ENCODE measurements at places on chromosomes 11 and 22. TPM values are rescaled to one million over a fixed set of nuclear protein-coding genes. Genes with fewer than 3 reads are reported as not detected.
A peak's percentile ranks its signal among the peaks of the same experiment; 100 is the strongest.

The ZNRF3 gene
- 12.9 TPM for total RNA-seq

The DKK3 gene
- 191 TPM for total RNA-seq

The TRIM29 gene
- 1.3 TPM for total RNA-seq

The NPAS4 gene
- 1.2 TPM for total RNA-seq

The OR52E8 gene
- not detected for total RNA-seq

The CARD16 gene
- not detected for total RNA-seq

The C11orf86 gene
- not detected for total RNA-seq

The NAV2 gene
- 57.0 TPM for total RNA-seq

The GDPD4 gene
- total RNA-seq, result not detected

The TMEM258 gene
- 48.2 TPM for total RNA-seq

The IGLL1 gene
- not detected for total RNA-seq

The PNPLA5 gene
- total RNA-seq, result not detected

The OVCH2 gene
- total RNA-seq, result not detected

- no peak overlapping the region for H3K4me3 ChIP-seq
- H3K27ac ChIP-seq, result no peak overlapping the region
- DNase-seq, result no peak
- H3K27me3 ChIP-seq, result no peaks in the 10 kb centered on the region
- peaks cover 11% of the 10 kb centered on the region for H3K4me1 ChIP-seq
- no peaks in the 10 kb centered on the region for H3K36me3 ChIP-seq
Measured at GRCh38 chr11:106400949-106401570, 323.6 kb downstream of the AASDHPPT start.

- DNase-seq, result no peak
- no peak overlapping the region for H3K4me3 ChIP-seq
- no peak overlapping the region for H3K27ac ChIP-seq
- H3K4me1 ChIP-seq, result peaks cover 4% of the 10 kb centered on the region
- H3K36me3 ChIP-seq, result peaks cover 5% of the 10 kb centered on the region
Measured at GRCh38 chr22:26568207-26568706, 21.7 kb downstream of the TPST2 start.

GRCh38 chr22:19803736-19804267 lies 43.2 kb downstream of the TBX1 start:
- DNase-seq, result no peak
- H3K36me3 ChIP-seq, result peaks cover 42% of the 10 kb centered on the region
- no peaks in the 10 kb centered on the region for H3K4me1 ChIP-seq
- no peak overlapping the region for H3K27ac ChIP-seq
- no peak overlapping the region for H3K4me3 ChIP-seq

DNA sequence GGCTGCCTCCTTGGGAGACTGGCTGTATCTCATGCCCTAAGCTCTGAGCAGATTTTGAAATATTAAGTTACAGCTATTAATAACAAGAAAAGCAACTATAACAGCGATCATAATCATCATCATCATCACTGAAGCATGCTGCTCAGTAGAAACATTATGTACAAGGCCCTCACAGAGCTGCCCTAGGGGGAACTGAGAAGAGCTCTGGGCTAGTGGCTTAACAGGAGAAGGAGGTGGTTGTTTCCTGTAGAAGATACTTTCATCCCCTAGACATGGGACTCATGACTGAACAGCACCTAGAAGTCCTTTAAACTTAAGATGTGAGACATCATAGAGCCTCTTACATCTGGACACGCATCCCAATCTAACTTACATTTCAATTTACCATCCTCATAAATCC lies 332.8 kb upstream of the PLET1 start:
- peaks cover 34% of the 10 kb centered on the region for H3K4me1 ChIP-seq
- no peaks in the 10 kb centered on the region for H3K27me3 ChIP-seq
- no peak overlapping the region for H3K4me3 ChIP-seq
- DNase-seq, result no peak
- no peaks in the 10 kb centered on the region for H3K36me3 ChIP-seq

DNA sequence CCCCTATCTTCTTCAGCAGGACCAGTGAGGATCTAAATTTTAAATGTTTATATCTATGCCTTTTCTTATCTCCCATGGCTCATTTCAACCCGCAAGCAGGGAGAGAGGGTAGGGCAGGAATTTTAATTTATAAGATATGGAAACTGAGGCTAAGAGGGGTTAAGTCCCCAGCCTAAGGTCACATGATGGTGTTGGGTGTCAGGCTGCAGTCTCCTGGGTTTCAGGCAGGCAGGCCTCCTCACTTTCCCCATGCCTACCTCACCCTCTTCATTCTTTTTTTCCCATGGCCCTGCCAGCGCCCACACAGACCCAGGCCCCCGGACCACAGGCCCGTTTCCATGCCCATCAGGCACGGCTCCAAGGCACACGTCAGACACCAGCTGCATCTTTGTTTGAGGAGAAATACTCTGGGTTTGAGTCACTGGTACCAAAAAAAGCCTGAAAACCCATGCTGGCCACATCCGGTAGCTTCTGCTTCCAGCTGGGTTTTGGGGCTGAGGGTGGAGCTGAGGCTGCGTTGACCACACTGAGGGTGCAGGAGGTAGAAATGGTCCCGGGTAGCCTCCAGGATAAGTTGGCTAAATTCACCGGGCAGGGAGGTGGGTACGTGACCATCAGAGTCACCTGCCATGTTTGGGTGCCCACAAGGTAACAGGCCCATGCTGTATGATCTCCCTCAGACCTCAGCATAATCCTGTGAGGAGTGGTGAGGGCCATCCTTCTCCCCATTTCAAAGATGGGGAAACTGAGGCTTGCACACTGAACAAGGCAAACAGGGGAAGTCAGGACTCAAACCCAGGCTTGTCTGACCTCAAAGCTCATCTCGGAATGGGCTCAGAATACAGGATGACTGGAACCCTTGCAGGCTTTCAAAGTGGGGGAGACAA lies 7.5 kb downstream of the CRYBB1 start:
- no peak overlapping the region for H3K27ac ChIP-seq
- no peak for DNase-seq
- H3K27me3 ChIP-seq, result no peaks in the 10 kb centered on the region
- H3K4me3 ChIP-seq, result no peak overlapping the region
- no peaks in the 10 kb centered on the region for H3K36me3 ChIP-seq

GRCh38 chr11:821512-822371 lies 3.0 kb downstream of the PNPLA2 start:
- peak overlapping the region; percentile 77 for H3K4me3 ChIP-seq
- peaks cover 46% of the 10 kb centered on the region for H3K4me1 ChIP-seq
- H3K27me3 ChIP-seq, result peaks cover 13% of the 10 kb centered on the region
- H3K27ac ChIP-seq, result peak overlapping the region; percentile 92
- H3K36me3 ChIP-seq, result peaks cover 46% of the 10 kb centered on the region
- DNase-seq, result no peak

DNA sequence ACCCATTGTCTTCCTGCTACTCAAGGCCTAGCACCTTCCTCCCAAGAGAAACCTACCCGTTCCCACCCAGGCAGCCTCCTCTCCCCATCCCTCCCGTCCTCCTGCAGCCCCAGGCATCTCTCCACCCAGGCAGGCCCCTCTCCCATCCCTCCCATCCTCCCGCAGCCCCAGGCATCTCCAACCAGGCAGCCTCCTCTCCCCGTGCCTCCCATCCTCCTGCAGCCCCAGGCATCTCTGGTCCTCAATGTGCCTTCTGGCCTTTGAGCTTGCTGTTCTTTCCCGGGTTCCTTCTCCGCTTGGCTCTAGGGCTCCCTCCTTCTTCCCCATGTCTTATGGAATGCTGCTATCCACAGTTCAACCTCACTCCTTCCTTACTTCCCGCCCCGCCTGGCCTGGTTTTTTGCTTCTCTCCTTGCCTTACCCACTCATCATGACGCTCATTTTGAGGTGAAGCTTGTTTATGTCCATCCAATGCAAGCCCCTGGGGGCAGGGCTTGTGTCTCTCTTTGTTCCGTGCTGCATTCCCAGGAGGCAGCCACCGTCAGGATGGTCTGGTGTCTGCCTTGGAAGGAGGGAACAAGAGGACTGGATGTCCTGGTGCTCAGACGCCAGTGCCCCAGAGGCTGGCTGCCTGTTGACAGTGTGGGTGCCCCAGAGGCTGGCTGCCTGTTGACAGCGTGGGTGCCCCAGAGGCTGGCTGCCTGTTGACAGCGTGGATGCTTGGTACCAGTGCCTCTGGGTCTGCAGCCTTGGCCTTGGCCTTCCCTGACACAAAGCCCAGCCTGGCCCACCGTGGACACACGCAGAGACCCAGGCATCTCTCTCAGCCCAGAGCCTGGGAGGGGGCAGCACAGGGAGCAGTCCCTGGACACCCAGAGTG lies 815.7 kb downstream of the BRD1 start:
- DNase-seq, result peak; percentile 72
- no peak overlapping the region for H3K4me3 ChIP-seq
- H3K27ac ChIP-seq, result no peak overlapping the region
- H3K4me1 ChIP-seq, result peaks cover 17% of the 10 kb centered on the region
- no peaks in the 10 kb centered on the region for H3K27me3 ChIP-seq
- no peaks in the 10 kb centered on the region for H3K36me3 ChIP-seq

DNA sequence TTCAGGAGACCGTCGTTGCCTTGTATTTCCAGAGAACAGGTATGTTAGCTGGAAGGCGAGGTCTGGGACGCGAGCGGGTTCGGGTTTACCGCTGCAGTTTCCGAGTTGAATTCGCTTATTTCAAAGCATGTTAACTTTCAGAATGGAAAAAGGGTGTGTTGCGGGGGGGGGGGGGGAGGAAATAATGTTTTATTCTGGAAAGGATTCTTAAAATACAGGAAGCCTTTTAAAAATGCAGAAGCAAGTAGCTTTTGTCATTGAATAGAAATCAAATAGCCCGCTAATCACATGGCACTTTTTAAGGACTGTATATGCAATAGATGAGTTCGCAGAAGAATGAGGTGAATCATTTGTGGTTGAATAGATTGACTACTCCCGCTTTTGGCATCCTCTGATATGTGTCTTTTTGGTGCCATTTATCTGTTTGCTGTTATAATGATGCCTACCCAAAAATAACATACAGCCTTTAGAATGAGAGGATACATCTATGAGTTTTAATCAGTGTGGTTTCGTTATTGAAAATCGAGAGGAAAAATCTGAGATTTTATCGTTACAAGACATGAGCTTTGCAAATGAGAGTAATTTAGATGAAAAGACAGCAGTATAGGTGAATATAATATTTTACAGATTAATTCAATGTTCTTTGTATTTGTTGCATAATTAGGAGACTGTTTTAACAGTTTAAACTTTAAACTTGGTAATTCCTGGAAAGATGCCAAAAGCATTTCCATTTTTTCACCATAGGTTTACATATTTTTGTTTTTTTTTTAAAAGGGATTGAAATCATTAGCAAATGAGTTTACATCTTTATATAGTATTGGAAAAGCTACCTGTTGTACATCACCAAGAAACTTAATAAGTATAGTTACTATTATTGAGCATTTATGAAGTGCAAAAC lies 1.7 kb downstream of the PDE3B start:
- H3K36me3 ChIP-seq, result no peaks in the 10 kb centered on the region
- H3K4me1 ChIP-seq, result peaks cover 25% of the 10 kb centered on the region
- DNase-seq, result no peak
- peak overlapping the region; percentile 95 for H3K4me3 ChIP-seq
- peak overlapping the region; percentile 88 for H3K27ac ChIP-seq
- no peaks in the 10 kb centered on the region for H3K27me3 ChIP-seq

DNA sequence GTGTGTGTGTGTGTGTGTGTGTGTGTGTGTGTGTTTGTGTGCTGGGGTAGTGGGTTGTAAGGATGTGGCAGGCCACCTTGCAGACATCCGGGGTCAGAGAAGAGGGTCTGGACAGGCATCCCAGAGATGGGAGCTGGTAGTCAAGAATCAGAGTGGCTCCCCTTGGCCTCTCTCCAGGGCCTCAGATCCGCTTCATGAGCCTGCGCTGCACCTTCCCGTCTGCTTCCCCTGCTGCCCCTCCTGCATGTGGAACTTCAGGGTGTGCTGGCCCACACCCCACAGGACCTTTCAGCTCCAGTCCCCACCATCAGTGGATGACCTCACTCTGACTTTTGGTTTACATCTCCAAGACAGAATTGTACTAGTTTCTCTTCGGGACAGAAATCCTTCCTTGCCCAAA lies 31.2 kb downstream of the TREH start:
- DNase-seq, result no peak
- peaks cover 99% of the 10 kb centered on the region for H3K36me3 ChIP-seq
- peaks cover 18% of the 10 kb centered on the region for H3K4me1 ChIP-seq
- no peaks in the 10 kb centered on the region for H3K27me3 ChIP-seq

DNA sequence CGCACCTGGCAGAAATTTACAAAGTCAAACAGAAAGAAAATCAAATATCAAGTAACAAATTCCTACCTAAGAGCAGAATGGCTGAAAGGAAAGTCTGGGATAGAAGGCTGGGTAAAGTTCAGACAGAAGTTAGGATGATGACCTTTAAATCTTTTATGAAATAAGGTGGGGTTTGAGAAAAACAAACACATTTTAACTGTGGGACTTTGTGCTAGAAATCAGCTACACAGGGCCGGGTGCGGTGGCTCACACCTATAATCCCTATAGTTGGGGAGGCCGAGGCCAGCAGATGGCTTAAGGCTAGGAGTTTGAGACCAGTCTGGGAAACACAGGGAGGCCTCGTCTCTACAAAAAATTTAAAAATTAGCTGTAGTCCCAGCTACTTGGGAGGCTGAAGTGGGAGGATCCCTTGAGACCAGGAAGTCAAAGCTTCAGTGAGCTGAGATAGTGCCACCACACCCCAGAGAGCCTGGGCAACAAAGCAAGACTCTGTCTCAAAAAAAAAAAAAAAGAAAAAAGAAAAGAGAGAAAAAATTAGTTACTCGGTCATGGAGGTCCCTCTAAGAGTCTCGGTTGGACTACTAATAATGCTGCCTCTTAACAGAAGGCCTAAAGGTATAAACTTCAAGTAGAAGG lies 119.7 kb upstream of the BID start:
- H3K4me1 ChIP-seq, result peaks cover 37% of the 10 kb centered on the region
- no peak for DNase-seq
- H3K27me3 ChIP-seq, result no peaks in the 10 kb centered on the region
- H3K36me3 ChIP-seq, result peaks cover 35% of the 10 kb centered on the region
- H3K27ac ChIP-seq, result no peak overlapping the region
- no peak overlapping the region for H3K4me3 ChIP-seq

GRCh38 chr11:1946812-1947484 lies at the start of gene MRPL23:
Gene MRPL23, plus strand, starts transcription at chr11:1947332. Its CDS starts 31 bp downstream, at chr11:1947363.
- DNase-seq, result no peak
- no peaks in the 10 kb centered on the region for H3K4me1 ChIP-seq
- H3K27ac ChIP-seq, result no peak within 1 kb of the TSS
- H3K27me3 ChIP-seq, result no peaks in the 10 kb centered on the region

GRCh38 chr11:73085189-73085875 lies 56.8 kb downstream of the FCHSD2 start:
- H3K4me1 ChIP-seq, result peaks cover 13% of the 10 kb centered on the region
- H3K27me3 ChIP-seq, result no peaks in the 10 kb centered on the region
- DNase-seq, result no peak
- no peak overlapping the region for H3K27ac ChIP-seq

- H3K4me1 ChIP-seq, result no peaks in the 10 kb centered on the region
- no peak for DNase-seq
- no peak overlapping the region for H3K27ac ChIP-seq
- H3K36me3 ChIP-seq, result no peaks in the 10 kb centered on the region
- no peaks in the 10 kb centered on the region for H3K27me3 ChIP-seq
Measured at GRCh38 chr11:26512196-26512595, 59.9 kb downstream of the MUC15 start.

GRCh38 chr11:7936615-7937014 lies 4.9 kb downstream of the OR10A3 start:
- no peak for DNase-seq
- no peaks in the 10 kb centered on the region for H3K4me1 ChIP-seq
- H3K27me3 ChIP-seq, result no peaks in the 10 kb centered on the region
- H3K4me3 ChIP-seq, result no peak overlapping the region

- no peak overlapping the region for H3K4me3 ChIP-seq
- no peaks in the 10 kb centered on the region for H3K36me3 ChIP-seq
- no peak for DNase-seq
- no peak overlapping the region for H3K27ac ChIP-seq
- no peaks in the 10 kb centered on the region for H3K4me1 ChIP-seq
Measured at GRCh38 chr22:49717322-49717919, 110.3 kb downstream of the BRD1 start.

- H3K4me1 ChIP-seq, result peaks cover 31% of the 10 kb centered on the region
- no peaks in the 10 kb centered on the region for H3K27me3 ChIP-seq
- H3K36me3 ChIP-seq, result no peaks in the 10 kb centered on the region
- no peak overlapping the region for H3K27ac ChIP-seq
- no peak for DNase-seq
- H3K4me3 ChIP-seq, result no peak overlapping the region
Measured at GRCh38 chr11:2527621-2528291, 82.9 kb downstream of the KCNQ1 start.
